CD4-positive, alpha-beta T cell treated with Interleukin-2 at 100 ng/mL for 4 hours (primary cell): ENCODE measurements at places on chromosomes 3 and 15.

DNA sequence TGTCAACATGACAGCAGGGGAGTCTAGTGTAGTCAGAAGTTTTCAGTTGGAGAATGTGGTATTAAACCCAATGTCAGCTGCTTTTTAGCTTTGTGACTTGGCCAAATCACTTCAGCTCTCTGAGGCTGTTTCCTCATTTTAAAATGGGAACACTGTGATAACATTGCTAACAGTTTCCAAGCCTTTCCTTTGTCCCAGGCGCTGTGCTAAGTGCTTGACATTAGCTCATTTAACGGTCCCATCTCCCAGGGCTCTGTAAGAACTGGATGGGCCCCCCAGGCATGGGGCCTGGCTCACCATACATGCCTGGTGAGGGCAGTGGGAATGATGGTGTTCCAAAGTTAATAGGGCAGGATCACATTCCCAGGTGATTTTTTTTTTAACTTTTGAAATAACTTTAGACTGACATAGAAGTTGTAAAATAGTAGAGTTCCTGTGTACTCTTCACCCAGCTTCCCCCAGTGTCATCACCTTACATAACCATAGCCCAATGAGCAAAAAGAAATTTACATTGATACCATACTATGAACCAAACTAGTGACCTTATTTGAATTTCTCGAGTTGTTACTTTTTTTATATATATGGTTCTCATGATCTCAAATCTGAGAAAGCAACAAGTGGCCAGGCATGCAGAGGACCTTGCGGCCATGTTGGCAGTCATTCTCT lies 7.7 kb downstream of the RASL12 start:
- no peak for DNase-seq

GRCh38 chr3:185503521-185503920 lies 4.7 kb upstream of the TMEM41A start:
- DNase-seq: no peak

DNA sequence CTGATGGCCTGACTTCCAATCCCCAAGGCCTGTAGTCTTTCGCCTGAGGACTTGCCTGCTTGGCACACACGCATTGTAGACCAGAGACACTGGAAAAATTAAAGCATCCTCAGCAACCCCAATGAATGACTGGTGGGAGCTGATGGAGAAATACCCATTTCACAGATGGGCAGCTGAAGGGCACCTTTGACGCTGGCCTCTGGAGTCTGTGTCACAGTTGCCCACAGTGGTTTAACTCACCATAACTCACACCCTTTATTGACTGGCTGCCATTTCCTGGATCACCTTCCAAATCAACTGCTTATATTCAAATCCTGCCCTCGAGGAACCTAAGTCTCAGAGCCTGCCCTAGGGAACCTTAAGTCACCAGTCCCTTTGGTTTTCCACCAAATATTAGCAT lies 183.1 kb downstream of the SHQ1 start:
- DNase-seq: no peak

DNA sequence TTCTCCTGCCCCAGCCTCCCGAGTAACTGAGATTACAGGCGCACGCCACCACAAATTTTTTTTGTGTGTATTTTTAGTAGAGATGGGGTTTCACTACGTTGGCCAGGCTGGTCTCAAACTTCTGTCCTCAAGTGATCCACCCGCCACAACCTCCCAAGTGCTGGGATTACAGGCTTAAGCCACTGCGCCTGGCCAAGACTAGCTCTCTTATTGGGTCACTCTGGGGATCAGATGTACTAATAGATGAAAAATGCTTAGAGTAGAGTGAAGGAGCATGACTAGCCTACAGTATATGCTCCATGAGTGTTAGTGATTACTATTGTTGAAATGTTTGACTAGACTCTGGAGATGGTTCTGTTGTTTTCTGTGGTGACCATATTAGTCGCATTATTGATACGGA lies 21.8 kb downstream of the RARB start:
- no peak for DNase-seq

DNA sequence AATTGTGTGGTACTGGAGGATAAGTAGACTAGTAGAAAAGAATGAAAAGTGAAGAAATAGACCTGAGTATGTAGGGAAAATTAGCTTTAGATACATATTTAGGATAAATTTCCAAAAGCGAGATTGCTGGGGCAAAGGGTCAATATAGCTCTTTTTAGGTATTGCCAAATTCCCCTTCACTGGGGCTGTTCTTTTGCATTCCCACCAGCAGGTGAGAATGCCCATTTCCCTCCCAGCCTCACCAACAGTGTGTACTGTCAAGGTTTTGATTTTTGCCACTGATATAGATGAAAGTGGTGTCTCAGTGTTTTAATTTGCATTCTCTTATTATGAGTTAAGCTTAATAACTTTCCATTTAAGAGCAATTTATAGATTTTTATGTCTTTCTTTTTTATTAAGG lies 35.7 kb upstream of the BHLHE40 start:
- DNase-seq: no peak

DNA sequence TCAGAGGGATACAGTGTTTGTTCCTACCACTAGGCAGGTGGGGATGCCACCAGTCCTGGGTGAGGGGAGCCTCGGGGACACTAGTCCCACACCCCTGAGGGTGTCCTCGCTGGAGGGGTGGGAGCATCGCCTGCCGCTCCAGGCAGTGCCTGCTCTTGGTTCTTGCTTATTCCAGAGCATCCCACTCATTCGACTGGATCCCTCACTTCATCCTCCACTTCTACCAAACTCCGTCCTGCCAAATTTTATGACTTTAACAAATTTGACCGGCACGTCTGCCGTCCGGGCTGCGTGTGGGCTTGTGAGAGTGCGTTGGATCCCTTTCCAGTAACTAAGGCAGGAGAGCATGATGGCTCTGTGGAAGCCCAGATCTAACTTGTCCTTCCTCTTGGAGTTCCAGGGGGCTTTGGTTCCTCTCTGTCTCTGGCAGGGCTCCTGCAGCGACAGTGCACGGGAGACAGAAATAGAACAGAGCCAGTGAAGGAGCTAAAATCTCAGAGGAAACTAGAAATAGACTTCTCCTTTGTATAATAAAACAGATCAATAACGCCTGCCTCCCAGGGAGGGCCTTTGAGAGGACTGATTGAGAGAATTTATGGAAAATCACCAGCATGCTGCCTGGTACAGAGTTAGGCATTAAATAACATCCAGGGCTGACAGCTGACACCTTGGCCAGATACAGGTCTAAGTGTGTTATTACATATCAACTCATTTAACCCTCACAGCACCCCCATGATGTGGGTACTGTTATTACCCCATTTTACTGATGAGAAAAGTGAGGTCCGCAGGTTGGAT lies 34.5 kb downstream of the MGLL start:
- no peak for DNase-seq

DNA sequence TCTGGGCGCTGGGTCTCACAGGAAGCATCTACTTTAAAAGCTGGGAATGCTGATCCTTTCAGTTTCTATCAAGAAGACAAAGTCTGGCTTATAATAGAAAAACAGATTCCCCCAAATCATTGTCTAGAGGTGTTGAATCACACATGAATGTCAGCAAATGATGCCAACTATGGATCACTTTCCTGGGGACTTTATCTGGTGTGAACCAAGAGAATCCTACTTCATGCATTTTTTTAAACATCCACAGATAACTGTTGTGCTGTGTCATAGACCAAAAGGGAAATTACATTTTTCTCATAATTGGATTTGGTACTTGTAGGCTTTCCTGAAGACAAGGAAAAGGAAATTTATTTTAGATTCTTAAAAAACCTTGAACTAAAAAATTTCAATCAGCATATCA lies 132.7 kb downstream of the CD47 start:
- no peak for DNase-seq

- DNase-seq: no peak
Measured at GRCh38 chr3:55984626-55985025, 483.6 kb downstream of the ERC2 start.

DNA sequence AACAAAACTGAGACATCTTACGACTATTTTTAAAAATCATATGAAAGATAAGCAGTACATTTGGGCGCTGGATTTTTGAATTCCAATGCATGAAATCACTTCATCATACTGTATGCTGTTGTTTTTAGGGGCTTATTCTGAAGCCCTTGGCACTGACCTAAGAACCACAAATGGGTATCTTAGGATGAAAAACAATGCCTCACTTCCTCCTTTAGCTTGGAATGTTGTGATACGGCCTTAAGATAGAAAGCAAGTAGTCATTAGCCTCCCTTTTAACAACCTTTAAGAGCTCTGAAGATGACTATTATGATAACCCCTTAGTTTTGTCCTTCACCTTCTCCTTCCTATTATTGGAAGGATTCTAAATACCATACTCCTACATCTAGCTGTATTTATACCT lies 289.8 kb downstream of the ARPP21 start:
- no peak for DNase-seq

- DNase-seq: no peak
Measured at GRCh38 chr15:68644996-68645395, 66.2 kb downstream of the CORO2B start.

DNA sequence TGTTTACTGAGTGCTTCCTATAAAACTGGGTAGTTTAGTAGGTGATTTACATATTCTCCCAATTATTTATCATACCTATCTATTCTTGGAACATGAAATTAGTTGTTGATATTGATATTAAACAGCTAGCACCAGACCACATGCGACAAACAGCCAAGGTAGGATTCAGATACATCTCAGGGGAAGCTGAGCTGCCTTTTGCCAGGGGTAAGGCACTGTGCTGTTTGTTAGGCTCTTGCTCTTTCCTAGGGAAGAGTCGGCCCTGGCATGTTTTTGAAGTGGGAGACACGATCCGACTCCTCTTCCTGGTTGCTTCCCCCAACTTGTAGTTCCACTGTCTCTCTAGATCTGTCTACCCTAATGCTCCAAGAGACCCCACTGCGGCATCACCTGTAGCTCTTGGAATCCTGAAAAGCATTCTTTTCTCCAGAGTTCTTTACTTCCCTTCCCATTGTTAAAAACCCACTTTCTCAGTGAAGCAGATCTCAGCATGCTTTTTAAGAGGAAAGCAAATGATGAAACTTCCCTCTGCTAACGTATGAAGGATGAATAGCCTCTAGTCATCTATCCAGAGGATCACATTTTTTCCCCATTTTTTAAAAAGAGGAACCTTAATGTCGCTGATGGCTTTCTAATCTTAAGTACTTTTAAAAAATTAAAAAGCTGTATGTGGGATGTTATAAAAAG lies 138.4 kb downstream of the GHSR start:
- no peak for DNase-seq

- DNase-seq: no peak
Measured at GRCh38 chr15:73602446-73602843, 30.7 kb downstream of the NPTN start.

DNA sequence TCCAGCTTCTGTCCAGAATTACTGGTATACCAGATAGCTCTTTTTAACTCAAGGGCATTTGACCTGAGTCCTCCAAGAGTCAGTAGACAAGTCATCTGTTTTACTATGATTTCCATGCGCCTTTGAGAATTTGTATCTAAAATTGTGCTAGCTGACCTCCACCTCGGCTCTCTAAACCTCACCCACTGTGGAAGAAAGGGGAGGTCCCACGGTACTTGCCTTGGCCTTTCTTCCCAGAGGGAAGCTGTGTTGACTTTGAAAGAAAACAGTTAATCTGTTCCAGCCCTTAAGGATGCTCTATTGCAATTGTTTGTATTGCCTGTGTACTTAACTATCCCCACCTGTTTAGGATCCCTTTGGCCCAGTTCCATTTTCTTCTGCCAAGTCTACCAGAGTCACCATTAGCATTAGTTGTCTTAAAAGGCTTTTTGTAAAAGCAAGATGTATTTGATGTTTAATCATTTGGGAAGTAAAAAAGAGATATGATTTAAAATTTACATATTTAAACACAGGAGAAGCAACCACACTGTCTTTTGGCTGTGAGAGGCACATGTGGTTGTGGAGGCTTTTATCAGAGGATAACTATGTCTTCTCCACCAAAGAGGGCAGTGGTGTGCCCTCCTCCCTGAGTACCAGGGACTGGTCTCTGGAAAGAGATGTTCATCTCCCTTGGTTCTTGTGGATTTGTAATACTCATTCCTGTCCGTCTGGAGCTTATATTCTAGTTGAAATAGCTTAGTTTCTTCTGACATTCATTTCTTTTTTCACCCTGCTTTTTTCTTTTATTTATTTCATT lies 88.8 kb downstream of the CRTC3 start:
- no peak for DNase-seq

- no peak for DNase-seq
Measured at GRCh38 chr3:102089904-102090720, 240.8 kb downstream of the NFKBIZ start.

DNA sequence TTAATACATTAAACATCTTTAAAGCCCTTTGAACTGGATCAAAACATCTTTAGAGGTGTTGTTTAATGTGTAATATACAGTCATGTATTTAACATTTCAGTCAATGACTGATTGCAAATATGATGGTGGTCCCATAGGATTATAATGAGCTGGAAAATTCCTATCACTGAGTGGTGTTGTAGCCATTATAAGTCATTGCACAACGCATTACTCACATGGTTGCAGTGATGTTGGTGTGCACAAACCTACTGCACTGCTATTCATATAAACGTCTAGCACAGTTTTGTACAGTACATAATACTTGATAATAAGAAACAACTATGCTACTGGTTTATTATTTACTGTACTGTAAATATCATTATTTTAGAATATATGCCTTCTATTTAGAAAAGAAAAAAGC lies 75.6 kb downstream of the DTWD1 start:
- no peak for DNase-seq

DNA sequence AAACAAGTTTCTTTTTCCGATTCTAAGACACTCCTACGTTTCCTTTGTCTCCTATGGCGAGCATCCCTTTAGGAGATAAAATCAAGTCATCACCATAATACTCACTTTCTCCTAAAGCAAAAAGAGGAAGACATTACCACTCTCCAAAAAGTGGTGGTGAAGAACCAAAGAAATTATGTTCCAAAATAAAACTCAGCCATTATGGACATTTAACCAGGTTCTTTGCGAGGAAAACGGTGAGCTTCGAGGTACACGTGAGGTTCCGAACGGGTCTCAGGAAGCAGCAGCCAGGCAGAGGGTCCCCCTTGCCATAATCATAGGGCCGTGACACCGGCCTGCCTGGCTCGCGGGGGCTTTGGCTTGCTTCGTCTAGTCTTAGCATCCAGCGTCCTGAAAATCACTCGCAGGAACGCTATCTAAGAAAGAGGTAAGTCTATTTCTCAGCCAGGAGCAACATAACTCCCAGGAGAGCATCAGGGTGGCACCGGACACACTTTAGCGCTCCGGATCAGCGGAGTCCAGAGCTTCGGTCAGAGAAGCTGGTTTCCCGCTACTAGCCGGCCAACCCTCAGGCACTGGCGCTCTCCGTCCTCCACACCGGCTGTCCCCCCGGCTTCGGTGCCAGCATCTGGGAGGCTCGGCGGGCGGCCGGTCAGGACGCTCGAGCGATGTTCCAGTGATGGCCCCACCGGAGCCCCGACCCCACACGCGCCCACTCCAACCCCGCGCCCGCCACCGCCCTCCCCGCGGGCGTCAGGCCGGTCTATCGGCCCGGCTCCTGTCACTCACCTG lies 581 bp downstream of the IP6K1 start:
- DNase-seq: peak; percentile 17

- no peak for DNase-seq
Measured at GRCh38 chr3:173618703-173619102, 221.2 kb downstream of the NLGN1 start.

DNA sequence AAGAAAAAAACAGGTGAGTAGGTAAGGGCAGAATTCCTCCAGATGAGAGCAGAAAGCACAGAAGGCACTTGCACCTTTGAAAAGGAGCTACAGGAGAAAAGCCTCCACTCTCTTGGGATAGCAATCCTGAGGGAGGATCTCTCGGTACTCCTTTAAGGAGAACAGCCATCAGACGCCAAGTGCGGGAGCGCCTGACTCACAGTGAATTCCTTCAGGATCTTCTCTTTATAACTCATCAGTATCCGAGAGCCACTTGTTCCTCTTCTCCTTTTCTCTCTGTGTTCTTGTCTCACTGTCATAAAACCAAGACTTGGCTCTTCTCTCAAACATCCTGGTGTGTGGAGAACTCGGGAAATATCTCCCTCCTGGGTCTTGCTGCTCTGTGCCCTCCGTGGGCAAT lies 10.1 kb upstream of the GOLGA8J start:
- DNase-seq: no peak
